CD4-positive, CD25-positive, alpha-beta regulatory T cell (primary cell): ENCODE measurements at places on chromosomes 4 and X. TPM values are rescaled to one million over a fixed set of nuclear protein-coding genes. Genes with fewer than 3 reads are reported as not detected.

DNA sequence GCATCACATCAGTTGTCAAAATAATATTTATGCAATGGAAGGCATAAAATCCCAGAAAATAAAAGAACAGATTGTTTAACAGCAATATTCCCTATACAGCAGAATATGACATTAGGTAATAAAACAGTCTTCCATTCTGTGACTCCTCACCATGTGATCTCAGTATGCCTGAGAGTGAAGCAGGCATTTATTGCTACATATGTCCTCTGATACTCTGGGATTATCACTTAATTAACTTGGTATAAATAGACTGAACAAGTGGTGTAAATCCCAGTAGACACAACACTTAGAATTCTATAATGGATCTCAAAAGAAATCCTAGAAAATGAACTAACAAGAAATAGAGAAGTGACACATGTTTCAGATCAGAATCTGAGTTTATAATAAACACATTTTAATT lies 841.3 kb downstream of the PDHA2 start:
- H3K36me3 ChIP-seq = no peaks in the 10 kb centered on the region
- no peak overlapping the region for H3K4me3 ChIP-seq
- no peak overlapping the region for H3K27ac ChIP-seq

GRCh38 chr4:168293386-168293975 lies 25.1 kb downstream of the DDX60 start:
- peaks cover 38% of the 10 kb centered on the region for H3K36me3 ChIP-seq
- DNase-seq = peak; percentile 4
- H3K4me1 ChIP-seq = no peaks in the 10 kb centered on the region
- no peak overlapping the region for H3K27ac ChIP-seq
- no peak overlapping the region for H3K4me3 ChIP-seq

DNA sequence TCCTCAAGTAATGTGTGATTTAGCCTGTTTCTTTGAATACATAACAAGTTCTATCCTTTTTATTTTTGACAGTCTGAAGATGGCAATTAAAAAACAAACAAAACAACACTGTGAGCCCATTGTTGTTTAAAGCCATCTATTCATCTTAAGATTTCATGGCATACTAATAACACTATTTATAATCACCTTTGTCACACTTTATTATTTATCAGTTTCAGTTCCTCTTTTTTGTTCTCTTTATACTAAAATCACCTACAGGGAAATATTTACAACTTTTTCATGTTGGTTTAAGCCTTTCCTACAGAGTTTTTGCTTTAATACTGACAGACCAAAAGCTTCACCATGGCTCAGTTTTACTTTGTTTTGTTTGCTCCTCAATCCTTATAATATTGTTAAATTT lies 247.4 kb upstream of the CTSO start:
- no peak overlapping the region for H3K27ac ChIP-seq
- no peak for DNase-seq
- no peaks in the 10 kb centered on the region for H3K36me3 ChIP-seq
- no peaks in the 10 kb centered on the region for H3K4me1 ChIP-seq
- H3K27me3 ChIP-seq = no peaks in the 10 kb centered on the region

DNA sequence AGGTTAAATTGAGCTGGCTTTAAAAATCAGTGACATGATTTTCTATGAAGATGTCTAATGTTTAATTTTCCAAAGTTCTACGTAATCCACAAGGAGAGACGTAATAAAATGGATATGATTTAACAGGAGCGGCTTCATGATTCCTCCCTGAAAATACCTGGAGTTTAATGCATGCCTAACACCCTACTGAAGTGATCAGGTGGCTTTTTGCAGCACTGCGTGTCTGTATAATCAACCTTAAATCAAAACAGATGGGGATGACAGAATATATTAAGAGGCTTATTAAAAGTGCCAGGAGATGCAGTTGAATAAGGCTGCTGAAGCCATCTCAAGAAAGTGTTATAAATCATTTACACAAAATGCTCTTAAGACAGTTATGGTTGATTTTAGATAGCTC lies 112.4 kb upstream of the TLR3 start:
- H3K36me3 ChIP-seq = no peaks in the 10 kb centered on the region
- no peaks in the 10 kb centered on the region for H3K4me1 ChIP-seq
- H3K27me3 ChIP-seq = peaks cover 2% of the 10 kb centered on the region
- no peak for DNase-seq
- no peak overlapping the region for H3K4me3 ChIP-seq
- H3K27ac ChIP-seq = no peak overlapping the region

DNA sequence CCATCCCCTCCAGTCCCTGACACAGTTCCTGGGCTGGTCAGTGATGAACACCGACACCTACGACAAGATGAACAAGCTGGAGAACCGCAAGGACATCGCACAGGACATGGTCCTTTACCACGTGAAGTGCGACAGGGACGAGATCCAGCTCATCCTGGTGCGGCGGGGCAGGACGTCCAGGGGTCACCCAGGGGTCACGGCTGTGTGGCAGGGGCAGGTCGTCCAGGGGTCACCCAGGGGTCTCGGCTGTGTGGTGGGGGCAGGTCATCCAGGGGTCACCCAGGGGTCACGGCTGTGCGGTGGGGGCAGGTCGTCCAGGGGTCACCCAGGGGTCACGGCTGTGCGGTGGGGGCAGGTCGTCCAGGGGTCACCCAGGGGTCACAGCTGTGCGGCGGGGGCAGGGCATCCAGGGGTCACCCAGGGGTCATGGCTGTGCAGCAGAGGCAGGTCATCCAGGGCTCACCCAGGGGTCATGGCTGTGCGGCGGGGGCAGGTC lies 16.7 kb downstream of the ATP5ME start:
- no peaks in the 10 kb centered on the region for H3K4me1 ChIP-seq
- no peaks in the 10 kb centered on the region for H3K36me3 ChIP-seq
- H3K4me3 ChIP-seq = no peak overlapping the region
- DNase-seq = no peak
- no peaks in the 10 kb centered on the region for H3K27me3 ChIP-seq

Gene CFAP299
- not detected for total RNA-seq

Gene CLIC2
- total RNA-seq = 1.2 TPM

Gene PARM1
- 0.10 TPM for total RNA-seq

Gene UTP3
- total RNA-seq = 17.5 TPM

Gene GC
- total RNA-seq = not detected
